ENCODE measurements at places on chromosomes 2 and 18.

- DNase-seq = no peak
- no peak overlapping the region for H3K27ac ChIP-seq
- H3K4me1 ChIP-seq = no peaks in the 10 kb centered on the region
- H3K4me3 ChIP-seq = no peak overlapping the region
- H3K27me3 ChIP-seq = no peaks in the 10 kb centered on the region
Observed at GRCh38 chr2:134623796-134624195, 95.0 kb downstream of the TMEM163 start.

DNA sequence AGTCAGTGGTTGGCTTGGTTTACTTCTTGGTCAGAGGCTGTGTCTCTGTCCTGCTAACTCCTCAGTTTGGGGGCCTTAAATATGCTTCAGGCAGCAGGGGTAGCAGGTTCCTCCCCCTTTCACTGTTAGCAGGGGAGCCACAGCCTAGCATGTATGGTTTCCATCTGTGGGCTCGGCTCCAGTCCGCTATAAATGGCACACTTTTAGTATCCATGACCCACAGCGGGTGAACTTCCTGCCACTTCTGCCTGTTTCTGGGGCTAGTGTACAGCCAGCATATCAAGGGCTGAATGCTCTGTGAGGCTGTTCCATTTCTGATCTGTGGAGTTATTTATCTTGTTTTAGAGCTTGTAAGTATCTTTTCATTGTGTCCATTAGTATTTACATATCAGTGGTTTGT is 58.3 kb downstream of the MRPL33 start:
- H3K27me3 ChIP-seq = no peaks in the 10 kb centered on the region
- H3K4me1 ChIP-seq = peaks cover 2% of the 10 kb centered on the region
- DNase-seq = no peak
- no peak overlapping the region for H3K27ac ChIP-seq
- no peak overlapping the region for H3K4me3 ChIP-seq

GRCh38 chr2:53821810-53822209 is 35.0 kb downstream of the ERLEC1 start:
- H3K4me1 ChIP-seq = no peaks in the 10 kb centered on the region
- no peak overlapping the region for H3K27ac ChIP-seq
- peaks cover 7% of the 10 kb centered on the region for H3K36me3 ChIP-seq
- no peak for DNase-seq
- no peaks in the 10 kb centered on the region for H3K27me3 ChIP-seq

GRCh38 chr2:144946263-144946662 is 426.3 kb upstream of the ZEB2 start:
- H3K4me1 ChIP-seq = no peaks in the 10 kb centered on the region
- H3K4me3 ChIP-seq = no peak overlapping the region
- no peak for DNase-seq

DNA sequence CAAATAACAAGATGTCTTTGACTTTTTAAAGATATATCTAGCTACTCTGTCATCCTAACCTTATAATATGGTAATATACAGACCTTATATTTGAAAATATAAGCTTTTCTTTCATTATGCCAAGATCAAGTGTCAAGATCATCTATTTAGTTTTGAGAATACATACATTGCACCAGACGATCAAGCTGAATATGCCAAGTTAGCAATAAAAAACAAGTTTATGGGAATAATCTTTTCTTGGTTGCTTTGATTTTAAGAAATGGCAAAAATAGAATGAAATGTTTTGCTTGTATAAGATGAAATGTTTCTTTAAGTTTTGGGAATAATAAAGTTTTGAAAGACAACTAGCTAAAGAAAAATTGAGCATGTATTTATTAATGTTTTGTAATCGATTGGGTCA is 163.8 kb downstream of the DPP4 start:
- H3K4me1 ChIP-seq = no peaks in the 10 kb centered on the region
- H3K27ac ChIP-seq = no peak overlapping the region
- no peaks in the 10 kb centered on the region for H3K36me3 ChIP-seq
- DNase-seq = no peak
- H3K4me3 ChIP-seq = no peak overlapping the region

DNA sequence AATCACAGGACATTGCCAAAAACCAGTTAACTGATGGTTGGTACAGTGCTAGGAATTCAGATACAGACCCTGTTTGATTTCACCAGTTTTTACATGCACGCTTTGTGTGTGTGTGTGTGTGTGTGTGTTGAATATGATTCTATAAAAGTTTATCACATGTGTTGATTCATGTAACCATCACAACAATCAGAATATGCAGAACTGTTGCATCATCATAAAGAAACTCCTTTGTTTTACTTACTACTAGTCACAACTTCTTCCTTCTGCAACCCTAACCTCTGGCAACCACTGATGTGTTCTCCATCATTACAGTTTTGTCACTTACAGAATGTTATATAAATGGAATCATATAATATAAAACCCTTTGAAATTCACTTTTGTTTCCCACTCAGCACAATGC is 144.8 kb upstream of the CYP26B1 start:
- DNase-seq = no peak
- H3K27ac ChIP-seq = no peak overlapping the region
- no peaks in the 10 kb centered on the region for H3K27me3 ChIP-seq
- H3K36me3 ChIP-seq = no peaks in the 10 kb centered on the region
- no peak overlapping the region for H3K4me3 ChIP-seq

- no peak overlapping the region for H3K4me3 ChIP-seq
- DNase-seq = no peak
- no peaks in the 10 kb centered on the region for H3K36me3 ChIP-seq
- no peaks in the 10 kb centered on the region for H3K27me3 ChIP-seq
Observed at GRCh38 chr2:109508556-109508955, 105.2 kb downstream of the SEPTIN10 start.

DNA sequence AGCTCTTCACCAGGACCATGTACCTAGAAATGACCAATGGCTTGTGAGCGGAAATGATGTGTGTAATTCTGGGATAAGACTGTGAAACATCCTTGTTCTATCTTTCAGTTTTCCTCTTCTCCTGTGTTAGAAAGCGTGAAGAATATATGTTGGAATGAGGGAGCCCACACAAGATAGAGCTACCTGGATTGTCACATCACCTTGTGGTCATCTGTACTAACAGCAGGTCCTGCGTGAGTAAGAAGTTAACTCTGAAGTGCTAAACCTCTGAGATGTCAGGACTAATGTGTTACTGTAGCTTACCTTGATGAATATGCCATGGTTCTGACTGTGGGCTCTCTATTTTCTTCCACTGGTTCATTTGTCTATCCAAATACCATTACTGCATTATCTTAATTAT is 75.6 kb downstream of the FASTKD2 start:
- H3K27me3 ChIP-seq = no peaks in the 10 kb centered on the region
- H3K27ac ChIP-seq = no peak overlapping the region
- H3K4me1 ChIP-seq = no peaks in the 10 kb centered on the region
- no peak for DNase-seq
- no peak overlapping the region for H3K4me3 ChIP-seq

DNA sequence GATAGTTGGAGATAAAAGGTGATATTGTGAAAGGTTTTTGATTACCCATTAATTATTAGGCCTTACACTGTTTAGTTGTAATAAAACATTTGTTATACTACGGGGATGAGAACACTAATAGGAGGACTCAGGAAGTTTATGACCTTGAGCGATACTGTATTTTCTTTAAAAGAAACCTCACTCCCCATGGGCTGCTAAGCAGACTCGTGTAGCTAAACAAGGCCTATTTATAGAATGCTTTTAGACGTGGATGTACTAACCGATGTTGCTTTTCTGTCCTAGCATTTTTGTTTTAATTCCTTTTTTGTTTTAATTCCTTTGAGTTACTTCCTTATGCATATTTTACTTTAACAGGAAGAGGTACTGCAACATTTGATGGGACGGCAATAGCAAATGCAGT is 22.9 kb downstream of the MSH6 start:
- no peak overlapping the region for H3K4me3 ChIP-seq
- H3K4me1 ChIP-seq = no peaks in the 10 kb centered on the region
- peaks cover 26% of the 10 kb centered on the region for H3K36me3 ChIP-seq
- no peak overlapping the region for H3K27ac ChIP-seq
- H3K27me3 ChIP-seq = no peaks in the 10 kb centered on the region

- H3K27me3 ChIP-seq = no peaks in the 10 kb centered on the region
- H3K4me3 ChIP-seq = peak overlapping the region; percentile 44
- H3K27ac ChIP-seq = no peak overlapping the region
- H3K4me1 ChIP-seq = no peaks in the 10 kb centered on the region
Observed at GRCh38 chr2:67214585-67215185, 182.4 kb upstream of the ETAA1 start.

DNA sequence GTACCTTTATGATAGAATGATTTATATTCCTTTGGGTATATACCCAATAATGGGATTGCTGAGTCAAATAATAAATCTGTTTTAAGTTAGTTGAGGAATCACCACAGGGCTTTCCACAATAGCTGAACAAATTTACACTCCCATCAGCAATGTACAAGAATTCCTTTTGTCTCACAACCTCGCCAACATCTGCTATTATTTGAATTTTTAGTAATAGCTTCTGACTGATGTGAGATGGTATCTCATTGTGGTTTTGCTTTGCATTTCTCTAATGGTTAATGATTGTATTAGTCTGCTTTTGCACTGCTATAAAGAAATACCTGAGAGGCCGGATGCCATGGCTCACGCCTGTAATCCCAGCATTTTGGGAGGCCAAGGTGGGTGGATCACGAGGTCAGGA is 1387.6 kb upstream of the ACVR2A start:
- H3K36me3 ChIP-seq = no peaks in the 10 kb centered on the region
- no peaks in the 10 kb centered on the region for H3K27me3 ChIP-seq
- H3K4me1 ChIP-seq = no peaks in the 10 kb centered on the region

DNA sequence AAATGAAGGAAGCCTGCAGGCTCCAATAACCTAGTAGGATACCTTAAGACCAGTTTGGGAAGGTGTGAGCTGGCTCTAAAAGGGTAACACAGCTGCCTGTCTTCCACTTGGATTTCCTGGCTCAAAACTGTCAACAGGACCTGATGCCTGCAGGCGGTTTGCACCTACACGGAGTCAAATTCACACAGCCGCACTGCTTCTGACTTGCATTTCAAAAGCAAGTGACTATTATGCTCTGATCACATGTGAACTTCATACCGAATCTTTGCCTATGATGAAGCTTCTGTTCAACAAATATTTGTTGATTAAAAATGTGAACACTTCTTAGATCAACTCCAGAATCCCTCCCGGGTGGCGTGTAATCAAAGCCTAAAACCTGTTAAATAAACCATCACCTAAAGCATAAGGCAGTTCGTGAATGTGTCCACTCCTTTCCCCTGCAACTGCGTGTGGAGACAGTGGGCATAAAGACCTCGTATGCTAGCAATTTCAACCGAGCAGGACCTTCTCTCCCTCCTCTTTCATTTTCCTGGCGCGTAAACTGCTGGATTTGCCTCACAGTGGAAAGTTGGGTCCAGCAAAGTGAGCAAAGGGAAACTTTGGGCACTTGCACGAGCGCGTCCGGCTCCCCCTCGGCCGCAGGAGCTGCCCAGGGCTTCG is 784 bp downstream of the CRACDL start:
- H3K36me3 ChIP-seq = no peaks in the 10 kb centered on the region
- DNase-seq = no peak
- no peak overlapping the region for H3K4me3 ChIP-seq
- H3K4me1 ChIP-seq = peaks cover 13% of the 10 kb centered on the region

- H3K36me3 ChIP-seq = no peaks in the 10 kb centered on the region
- no peak overlapping the region for H3K27ac ChIP-seq
- no peak for DNase-seq
- no peak overlapping the region for H3K4me3 ChIP-seq
Observed at GRCh38 chr2:225140723-225141122, 98.5 kb upstream of the DOCK10 start.

GRCh38 chr2:73156539-73157124 is 43.9 kb upstream of the RAB11FIP5 start:
- peak; percentile 36 for DNase-seq
- no peaks in the 10 kb centered on the region for H3K36me3 ChIP-seq
- H3K27me3 ChIP-seq = no peaks in the 10 kb centered on the region
- H3K27ac ChIP-seq = no peak overlapping the region
- no peaks in the 10 kb centered on the region for H3K4me1 ChIP-seq

DNA sequence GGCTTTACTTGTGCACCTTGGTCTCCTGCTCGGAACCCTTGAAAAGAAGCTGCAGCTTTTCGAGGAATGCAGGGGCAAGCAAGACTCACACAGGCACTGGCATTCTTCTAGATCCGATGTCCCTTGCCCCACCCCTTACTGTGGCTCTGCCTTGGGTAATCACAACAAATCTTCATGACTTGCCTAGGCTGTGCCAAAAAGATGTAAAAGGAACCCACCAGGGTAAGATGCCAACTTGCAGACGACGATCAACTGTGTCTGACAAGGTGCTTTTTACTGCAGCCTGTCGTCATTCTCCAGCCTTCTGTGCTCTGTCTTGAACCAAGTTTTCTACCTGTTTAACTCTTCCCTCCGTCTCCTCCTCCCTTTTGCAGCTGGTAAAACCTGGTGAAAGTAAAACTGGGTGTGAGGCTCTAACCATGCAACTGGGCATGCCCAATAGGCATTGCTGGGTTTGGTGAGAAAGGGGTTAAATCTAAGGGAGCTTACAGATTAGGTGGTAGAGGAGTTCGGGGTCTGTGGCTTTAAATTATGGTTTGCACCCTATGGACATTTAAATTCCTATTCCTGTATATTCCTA is 909 bp upstream of the NRXN1 start:
- no peak overlapping the region for H3K4me3 ChIP-seq
- no peak overlapping the region for H3K27ac ChIP-seq
- no peak for DNase-seq

DNA sequence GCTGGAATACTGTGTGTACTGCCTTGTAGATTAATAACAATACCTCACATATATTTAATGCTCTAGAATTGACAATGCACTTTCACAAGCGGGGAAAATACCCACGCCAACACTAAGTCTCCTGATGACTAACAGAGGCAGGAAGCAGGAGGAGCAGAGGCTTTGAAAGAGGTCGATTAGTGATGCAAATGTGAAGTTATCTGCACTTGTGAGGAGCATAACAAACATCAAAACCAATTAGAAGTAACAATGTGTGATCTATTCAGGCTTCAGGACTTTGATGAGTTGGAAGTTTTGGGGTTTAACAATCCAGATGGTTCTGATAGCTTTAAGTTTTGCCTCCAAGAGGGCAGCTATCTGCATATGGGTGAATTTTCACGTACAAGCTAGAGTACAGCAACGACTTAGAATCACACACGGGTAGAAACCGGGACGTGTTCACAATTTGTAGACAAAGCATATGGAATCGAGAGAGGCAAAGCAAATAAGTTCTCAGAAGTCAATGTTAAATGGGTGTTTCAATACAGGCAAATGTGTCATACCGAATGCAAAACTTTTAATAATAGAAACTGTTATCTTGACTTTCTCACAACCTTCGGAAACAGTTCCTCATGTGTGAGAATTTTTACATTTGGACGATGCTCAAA is 114.5 kb downstream of the METTL8 start:
- H3K4me1 ChIP-seq = no peaks in the 10 kb centered on the region
- no peaks in the 10 kb centered on the region for H3K27me3 ChIP-seq
- DNase-seq = no peak
- H3K27ac ChIP-seq = no peak overlapping the region

GRCh38 chr2:152456262-152456661 is 121.3 kb downstream of the FMNL2 start:
- no peaks in the 10 kb centered on the region for H3K27me3 ChIP-seq
- no peak overlapping the region for H3K27ac ChIP-seq
- H3K4me1 ChIP-seq = peaks cover 9% of the 10 kb centered on the region
- H3K36me3 ChIP-seq = no peaks in the 10 kb centered on the region

GRCh38 chr18:46311491-46311890 is 207.3 kb downstream of the HAUS1 start:
- no peaks in the 10 kb centered on the region for H3K27me3 ChIP-seq
- no peaks in the 10 kb centered on the region for H3K36me3 ChIP-seq
- H3K4me3 ChIP-seq = no peak overlapping the region
- DNase-seq = no peak
- H3K4me1 ChIP-seq = no peaks in the 10 kb centered on the region
- H3K27ac ChIP-seq = no peak overlapping the region

- H3K36me3 ChIP-seq = no peaks in the 10 kb centered on the region
- H3K27ac ChIP-seq = no peak overlapping the region
- H3K4me1 ChIP-seq = no peaks in the 10 kb centered on the region
- DNase-seq = peak; percentile 32
Observed at GRCh38 chr2:31354837-31355236, 59.7 kb downstream of the XDH start.
